Hepatocyte (in vitro differentiated cells): ENCODE measurements at places on chromosomes 7 and 10. TPM values are rescaled to one million over a fixed set of nuclear protein-coding genes. Genes with fewer than 3 reads are reported as not detected.

Gene SPDYE1
- total RNA-seq = not detected in 2 replicates

Gene WDR86
- total RNA-seq = 10.6 and 15.5 TPM in 2 replicates

Gene CALML5
- total RNA-seq = not detected in 2 replicates

Gene TFPI2
- total RNA-seq = 41.5 and 66.2 TPM in 2 replicates

Gene NANOS1
- total RNA-seq = 3.8 and 4.5 TPM in 2 replicates

Gene GBX1
- not detected in 2 replicates for total RNA-seq

Gene DNAH11
- total RNA-seq = 0.43 and 2.0 TPM in 2 replicates
